ENCODE measurements at places on chromosomes 4 and X.

- DNase-seq: no peak
Observed at GRCh38 chrX:2442694-2443093, 58.1 kb downstream of the DHRSX start.

DNA sequence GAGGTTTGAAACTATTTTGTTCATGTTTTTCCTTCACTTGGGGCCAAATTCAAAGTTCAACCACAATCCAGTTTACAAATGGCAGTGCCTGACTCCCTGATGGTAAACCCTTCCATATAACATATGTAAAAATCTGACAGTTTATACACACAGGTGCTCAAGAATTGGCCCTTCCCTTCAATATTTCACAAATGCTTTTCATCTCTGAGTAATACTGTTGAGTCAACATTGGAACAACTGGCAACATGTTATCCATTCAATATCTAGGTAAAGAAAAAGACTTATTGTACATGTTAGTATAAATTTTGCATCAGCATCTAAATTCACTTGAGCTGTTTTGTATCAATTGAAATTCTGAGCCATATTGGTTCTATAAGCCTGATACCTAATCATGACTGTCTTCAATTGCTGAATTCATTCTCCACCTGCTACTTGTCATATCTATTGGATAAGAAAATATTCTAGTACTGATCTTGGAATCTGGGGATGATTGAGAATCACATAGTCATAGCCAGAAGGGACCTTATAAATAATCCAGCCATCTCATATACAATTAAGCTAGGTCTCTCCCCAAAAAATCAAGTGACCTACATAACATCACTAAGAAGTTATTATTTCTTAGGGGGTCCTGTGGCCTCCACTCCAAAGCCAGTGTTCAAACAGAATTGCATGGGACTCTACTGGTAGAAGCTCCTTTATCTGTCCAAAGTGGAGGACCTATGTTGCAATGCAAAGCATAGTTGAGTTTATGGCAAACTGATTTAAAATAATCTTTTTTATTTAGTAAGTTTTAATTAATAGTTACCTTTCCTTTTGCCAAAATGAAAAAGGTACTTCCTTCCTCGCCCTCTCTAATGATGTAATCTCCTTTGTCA, 61.9 kb downstream of the PRKG2 start:
- no peak for DNase-seq

DNA sequence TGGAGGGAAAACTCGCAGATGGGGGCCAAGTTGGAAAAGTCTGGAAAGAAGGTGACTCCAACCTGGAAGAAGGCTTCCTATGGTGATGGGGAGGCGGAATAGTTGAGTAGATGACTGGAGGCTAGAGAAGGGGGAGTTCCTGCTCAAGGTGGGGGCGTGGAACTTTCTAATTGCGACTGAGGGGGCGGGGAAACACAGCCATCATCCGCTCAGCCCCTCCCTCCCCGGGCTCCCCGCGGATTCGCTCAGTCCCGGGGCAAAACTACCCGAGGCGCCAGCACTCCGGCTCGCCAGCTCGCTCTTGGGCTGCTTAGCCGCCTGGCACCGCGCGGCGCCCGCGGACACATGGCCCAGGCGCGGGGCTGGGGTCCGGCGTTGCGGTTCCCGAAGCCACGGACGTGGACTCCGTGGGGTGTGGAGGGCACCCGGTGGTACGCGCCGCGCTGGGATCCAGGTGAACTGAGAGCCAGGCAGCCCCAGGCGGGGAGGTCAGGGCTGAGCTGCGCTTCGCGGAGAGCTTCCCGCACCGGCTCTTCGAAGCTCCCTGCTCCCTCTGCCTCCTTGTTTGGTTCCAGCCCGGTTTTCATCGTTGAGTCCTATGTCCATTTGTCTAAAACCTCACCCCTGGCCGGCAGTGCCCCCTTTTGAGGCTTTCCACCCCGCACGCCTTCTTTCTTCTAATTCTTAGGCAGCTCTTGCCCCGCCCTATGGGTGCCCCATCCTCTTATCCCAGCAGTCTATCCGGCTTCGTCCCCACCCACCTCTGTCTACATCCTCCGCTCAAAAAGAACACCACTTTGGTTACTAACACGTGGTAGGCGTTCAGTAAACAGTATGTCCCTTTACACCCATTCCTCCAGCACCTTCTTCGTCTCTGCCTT, 38.9 kb downstream of the STARD8 start:
- no peak for DNase-seq

DNA sequence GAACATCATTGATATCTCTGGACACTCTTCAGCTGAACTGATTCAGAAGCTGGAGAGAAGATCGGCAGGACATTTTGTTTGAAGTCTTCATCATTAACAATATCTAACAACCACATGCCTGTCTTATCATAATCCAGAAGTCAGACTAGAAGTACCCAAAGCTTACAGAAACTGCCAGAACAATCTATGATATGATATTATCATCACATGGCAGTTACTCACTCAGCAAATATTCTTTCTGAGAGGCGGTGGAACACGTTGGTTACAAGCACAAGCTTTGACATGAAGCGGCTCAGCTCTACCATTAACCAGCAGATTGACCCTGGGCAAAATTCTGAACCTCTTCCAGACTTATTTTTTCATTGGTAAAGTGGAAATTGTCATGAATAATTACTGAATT, 69.4 kb upstream of the KIT start:
- no peak for DNase-seq

GRCh38 chr4:6092131-6092530, 73.9 kb upstream of the C4orf50 start:
- DNase-seq: no peak

DNA sequence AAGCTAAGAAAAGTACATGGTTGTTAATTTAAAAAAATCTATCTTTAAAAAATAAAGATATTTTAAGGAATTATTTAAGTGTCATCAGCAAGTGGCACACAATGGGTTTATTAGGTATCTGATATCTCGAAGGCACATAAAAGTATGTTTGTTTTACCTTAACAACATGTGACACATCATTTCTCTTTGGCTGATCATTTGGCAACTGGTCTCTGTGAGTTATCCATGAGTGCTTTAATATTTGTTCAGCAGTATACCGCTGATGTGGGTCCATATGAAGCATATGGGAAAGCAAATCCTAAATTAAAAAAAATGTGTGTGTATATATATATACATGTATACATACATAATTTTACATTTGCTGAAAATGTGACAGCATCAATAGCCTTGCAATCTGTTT, 123.2 kb downstream of the RPS6KA6 start:
- no peak for DNase-seq

DNA sequence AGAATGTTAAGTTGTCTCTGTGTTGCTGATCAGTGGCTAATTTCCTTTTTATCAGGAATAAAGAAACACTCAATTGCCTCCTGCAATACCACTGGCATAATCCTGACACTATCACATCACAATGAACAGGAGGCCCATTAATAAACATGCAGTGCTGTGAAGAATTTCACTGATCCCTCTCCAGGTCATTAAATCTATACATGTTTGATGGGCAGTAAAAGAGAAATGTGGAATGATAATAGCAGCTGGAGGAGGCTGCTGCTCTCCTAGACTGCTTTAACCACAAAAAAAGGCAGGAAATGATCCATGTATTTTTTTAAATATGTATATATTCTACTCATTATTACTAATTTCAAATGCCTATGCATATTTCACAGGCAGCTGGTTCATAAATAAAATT, 202.1 kb downstream of the CENPC start:
- no peak for DNase-seq

- DNase-seq: no peak
Observed at GRCh38 chrX:40104985-40105834, 7.5 kb upstream of the BCOR start.

DNA sequence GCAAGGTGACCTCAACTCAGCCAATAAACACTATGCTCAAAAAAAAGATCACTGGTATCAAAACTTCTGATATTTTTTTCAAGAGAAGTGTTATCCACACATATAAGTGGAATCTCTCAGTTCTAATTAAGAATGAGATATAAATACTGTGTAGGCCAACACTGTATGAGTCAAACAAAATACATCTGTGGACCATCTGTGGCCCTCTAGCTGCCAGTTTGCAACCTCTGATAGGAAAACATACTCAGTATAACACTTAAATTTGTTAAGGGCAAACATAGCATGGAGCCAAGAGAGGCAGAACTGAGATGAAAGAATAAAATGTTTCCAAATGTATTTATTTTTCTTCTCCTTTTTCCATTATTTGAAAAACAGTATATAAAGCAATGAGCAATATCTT, 377.3 kb downstream of the ARAP2 start:
- DNase-seq: no peak

- DNase-seq: no peak
Observed at GRCh38 chrX:100819534-100819836, 706 bp upstream of the CSTF2 start.

- DNase-seq: no peak
Observed at GRCh38 chrX:101263766-101264165, 27.4 kb downstream of the TAF7L start.

DNA sequence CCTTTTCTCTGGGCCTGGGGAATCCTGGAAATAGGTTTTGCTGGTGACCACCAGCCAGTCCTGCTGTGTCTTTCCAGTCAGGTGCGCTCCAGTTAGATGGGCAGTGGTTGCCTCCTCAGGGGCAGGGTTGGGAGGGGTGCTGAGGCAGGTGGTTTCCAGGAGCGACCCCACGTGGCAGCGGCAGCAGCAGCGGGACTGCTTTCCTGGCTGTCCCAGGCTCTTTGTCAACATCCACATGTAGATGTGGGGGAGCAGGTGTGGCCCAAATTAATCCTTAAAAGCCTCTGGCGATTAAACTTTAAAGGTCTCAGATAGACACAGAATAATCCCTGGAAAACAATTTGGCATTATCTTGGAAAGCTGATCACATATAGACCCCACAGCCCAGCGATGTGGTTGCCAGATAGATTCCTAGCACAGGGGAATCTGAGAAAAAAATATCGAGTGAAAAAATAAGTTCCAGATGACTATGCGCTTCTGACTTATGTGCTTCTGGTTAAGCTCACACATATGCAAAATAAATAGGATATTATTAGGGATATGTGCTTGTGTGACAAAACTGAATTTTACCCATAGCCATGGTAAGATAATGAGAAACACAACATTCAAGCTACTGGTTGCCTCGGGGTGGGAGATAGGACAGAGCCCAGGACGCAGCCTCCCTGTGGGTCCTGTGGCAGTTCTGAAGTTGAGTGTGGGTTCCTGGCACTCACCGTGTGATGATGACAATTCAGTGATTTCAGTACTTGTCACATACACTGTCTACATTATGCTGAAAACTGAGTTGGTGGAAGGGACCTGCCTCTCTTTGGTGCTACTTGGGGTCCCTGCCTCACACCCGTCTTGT, 336.4 kb downstream of the ARHGAP10 start:
- DNase-seq: no peak

GRCh38 chr4:26368685-26369084, 47.9 kb downstream of the RBPJ start:
- no peak for DNase-seq

- DNase-seq: no peak
Observed at GRCh38 chrX:46637938-46638337, 64.4 kb downstream of the CHST7 start.

- DNase-seq: no peak
Observed at GRCh38 chr4:146442801-146443200, 78.9 kb downstream of the SLC10A7 start.

GRCh38 chrX:24325231-24325630, 11.4 kb upstream of the SUPT20HL2 start:
- no peak for DNase-seq

- no peak for DNase-seq
Observed at GRCh38 chr4:80538276-80538926, 202.9 kb downstream of the CFAP299 start.
